Ecto neural progenitor cell (in vitro differentiated cells): ENCODE measurements at places on chromosomes 7 and 10.

DNA sequence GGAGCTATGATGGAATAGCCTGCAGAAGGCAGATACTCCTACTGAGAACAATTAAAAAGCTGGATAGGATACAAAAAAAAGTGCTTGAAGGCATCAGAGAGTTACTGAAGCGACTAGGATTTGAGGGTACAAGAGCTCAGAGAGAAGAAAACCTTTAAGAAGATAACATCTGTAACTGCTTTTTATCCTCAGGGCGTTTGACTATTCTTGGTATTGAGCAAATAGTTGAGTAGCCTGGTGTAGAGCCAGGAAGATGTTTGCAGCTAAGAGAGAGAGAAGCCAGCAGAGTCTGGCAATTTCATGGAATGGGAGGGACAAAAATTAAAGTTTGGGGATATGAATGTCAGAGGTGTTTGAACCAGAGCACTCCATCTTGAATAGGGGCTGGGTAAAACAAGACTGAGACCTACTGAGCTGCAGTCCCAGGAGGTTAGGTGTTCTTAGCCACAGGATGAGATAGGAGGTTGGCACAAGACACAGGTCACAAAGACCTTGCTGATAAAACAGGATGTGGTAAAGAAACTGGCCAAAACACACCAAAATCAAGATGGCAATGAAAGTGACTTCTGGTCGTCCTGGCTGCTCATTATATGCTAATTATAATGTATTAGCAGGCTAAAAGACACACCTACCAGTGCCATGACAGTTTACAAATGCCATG is 428.8 kb downstream of the SH2D4B start:
- DNase-seq = no peak

- DNase-seq = no peak
Observed at GRCh38 chr10:67115972-67116371, 190.1 kb downstream of the LRRTM3 start.

- no peak for DNase-seq
Observed at GRCh38 chr7:1733206-1733907, 63.3 kb downstream of the ELFN1 start.

DNA sequence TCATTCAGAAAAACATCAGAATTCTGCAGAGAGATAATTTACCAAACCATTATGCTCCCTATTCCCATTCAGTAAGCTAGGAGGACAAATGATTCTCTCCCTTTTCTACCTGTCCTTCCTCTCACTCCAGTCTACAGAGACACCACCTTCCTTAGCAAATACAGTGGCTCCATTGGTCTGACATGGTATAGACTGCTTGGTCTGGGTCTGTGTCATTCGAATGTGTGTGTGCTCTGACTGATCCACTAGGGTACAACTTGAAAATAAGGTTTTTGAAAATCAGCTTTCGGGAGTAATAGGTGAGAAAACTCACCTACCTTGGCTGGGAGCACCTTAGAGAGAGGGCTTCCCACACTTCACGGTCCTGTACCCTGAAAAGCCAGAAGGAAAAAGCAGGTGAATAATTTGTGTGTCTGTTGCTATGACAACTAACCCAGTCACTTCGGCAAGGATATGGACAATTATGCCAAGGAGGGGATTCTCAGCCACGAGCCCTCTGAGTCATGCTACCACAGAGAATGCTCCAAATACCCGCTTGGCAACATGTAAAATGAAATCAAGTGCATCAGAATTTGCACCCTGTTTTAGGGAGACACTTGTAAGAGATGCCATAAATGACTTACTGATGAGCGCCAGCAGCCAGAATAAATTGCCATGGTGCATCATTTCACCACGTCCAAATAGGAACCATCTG is 114.5 kb upstream of the PRKCQ start:
- no peak for DNase-seq

- DNase-seq = no peak
Observed at GRCh38 chr7:47556511-47557180, 25.3 kb downstream of the TNS3 start.

DNA sequence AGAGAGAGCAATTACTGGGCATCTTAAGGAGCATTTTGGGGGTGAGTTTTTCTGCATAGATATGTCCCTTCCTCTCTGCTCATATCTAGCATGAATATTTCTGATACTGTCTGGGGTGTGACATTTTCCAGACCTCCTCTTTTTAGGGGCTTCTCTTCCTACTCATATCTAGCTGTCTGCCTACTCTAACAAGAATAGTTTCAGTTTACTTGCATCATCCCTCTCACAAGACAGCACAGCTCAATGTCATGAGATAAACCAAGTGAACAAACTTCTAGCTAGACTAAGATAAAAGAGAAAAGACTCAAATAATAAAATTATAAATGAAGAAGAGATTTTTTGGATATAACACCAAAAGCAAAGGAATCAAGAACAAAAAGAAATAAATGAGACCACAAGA is 419.5 kb upstream of the SORCS1 start:
- no peak for DNase-seq

- no peak for DNase-seq
Observed at GRCh38 chr7:111933609-111934008, 272.6 kb downstream of the DOCK4 start.

DNA sequence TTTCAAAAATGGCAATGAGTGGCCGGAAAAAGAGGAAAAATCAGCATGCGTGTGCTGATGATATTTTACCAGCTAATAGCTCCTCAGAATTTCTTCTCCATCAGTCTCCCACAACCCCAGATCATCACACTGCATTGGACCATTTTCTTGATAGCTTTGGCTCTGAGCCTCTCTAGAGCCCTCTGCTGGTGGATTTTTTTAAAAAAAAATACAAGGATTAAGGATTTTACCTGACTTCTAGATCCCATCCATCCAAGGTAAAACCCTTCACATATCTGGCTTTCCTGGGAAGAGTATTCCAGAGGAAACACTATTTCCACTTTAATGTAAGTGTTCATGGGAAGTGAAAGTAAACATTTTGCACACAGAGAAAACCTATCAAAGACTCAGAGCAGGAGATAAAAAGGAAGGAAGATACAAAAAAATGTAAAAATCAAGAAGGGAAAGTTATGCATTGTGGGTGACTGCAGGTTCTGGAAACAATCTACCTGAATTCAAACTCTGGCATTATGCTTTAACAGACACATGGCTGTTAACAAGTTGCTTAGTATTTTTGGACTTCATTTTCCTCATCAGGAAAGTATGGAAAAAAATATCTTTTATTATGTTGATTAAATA is 380.9 kb downstream of the LRRTM3 start:
- DNase-seq = no peak

DNA sequence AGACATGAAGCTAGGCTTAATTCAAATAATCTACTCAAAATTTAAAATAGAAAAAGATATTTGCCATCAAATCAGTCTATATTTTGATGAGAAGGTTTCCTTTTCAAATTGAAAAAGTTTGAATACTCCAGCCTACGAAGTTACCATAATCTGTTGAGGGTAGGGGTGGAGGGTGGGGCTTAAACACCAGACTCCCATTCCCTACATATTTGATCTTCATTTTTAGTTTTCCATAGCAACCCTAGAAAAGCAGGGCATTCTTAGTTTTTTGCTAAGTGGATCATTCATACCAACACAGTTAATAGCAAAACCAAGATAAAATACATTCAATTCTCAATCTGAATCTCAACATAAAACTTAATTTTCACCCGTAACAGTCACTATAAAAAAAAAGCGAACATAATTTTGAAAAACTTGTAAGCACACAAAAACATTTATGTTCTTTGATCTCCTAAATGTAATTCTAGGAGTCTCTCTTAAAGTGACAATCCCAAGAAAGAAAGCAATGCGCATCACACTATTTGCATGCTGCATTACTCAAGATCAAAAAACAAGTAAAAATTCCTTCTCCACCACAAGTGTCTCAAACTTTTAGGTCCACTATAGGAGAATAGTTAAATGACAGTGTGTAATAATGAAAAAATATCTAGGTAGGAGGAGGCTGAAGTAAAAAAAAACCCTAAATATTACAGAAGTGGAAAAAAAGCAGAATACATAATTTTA is 30.8 kb downstream of the TMEM209 start:
- no peak for DNase-seq

- DNase-seq = no peak
Observed at GRCh38 chr7:134770676-134771075, 8.8 kb upstream of the CALD1 start.

DNA sequence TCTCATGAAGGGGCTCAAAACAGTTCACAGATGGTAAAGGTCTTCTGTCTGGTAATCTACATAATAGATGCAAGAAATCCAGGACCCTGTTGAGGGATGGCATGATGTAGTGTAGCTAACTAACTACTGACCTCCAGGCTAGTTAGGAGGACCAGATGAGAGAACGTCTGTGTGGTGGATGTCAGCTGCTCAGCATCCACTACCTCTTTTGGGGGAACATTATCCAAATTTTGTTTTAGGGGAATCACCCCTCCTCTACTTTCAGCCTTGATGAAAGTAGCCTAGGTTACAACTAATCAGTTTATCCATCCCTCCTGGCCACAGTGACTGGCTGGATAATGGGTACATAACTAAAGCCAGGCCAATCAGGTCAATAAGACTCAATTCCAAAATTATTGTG is 246.0 kb downstream of the RNLS start:
- DNase-seq = no peak

DNA sequence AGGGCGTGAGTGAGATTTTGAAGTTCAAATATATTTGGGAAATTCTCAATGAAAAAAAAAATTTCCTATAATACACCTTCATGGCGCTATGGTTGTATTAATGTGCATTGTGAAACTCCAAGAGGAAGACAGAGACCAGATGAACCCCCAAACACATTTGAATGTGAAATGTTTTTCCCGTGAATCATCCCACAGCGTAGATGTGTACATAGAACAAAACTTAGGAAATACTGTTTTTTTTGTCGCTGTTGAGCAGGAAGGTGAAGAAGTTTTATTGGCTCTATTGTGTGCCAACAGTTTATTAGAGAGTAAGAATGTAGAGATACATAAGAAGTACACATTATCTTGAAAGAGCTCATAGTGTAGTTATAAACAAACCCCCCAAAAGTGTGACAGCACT is 134.0 kb downstream of the KCND2 start:
- DNase-seq = no peak

DNA sequence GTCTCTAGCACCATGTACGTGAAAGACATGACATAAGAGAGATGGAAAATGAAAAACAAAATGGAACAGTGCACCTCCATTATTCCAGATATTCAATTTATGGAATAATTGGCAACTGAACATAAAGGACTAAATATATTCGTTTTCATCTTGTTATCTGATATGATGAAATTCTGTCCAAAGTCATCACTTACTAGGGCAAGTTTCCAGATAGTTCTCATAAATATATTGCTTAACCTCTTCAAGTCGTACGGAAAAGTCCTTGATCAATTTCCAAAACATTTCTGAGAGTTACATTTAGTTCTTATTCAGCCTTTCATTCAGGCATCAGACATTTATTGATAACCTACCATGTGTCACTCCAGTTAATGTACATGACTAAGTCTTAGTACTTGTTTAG is 185.2 kb downstream of the HGF start:
- no peak for DNase-seq

GRCh38 chr7:40097728-40098127 is 36.7 kb downstream of the MPLKIP start:
- no peak for DNase-seq

DNA sequence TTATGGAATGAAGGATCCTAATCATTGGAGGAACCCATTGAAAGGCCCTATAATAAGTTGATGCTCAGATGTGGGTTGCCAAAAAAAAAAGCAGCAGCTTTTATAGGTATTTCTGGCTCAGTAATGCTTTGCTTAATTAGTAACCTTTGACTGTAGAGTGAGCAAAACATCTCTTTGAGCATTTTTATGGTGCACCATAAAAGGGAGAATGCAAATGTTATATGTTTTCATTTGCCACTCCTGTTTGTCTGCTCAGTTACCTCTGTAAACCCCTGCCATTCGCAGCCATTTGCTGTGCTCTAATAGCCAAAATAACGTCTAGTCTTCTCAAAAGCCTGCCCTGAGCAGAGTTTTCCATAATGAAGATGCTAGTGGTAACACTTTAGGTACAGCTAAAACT is 589.1 kb upstream of the FOXK1 start:
- DNase-seq = no peak

- DNase-seq = no peak
Observed at GRCh38 chr7:35819310-35819709, 18.5 kb downstream of the SEPTIN7 start.

DNA sequence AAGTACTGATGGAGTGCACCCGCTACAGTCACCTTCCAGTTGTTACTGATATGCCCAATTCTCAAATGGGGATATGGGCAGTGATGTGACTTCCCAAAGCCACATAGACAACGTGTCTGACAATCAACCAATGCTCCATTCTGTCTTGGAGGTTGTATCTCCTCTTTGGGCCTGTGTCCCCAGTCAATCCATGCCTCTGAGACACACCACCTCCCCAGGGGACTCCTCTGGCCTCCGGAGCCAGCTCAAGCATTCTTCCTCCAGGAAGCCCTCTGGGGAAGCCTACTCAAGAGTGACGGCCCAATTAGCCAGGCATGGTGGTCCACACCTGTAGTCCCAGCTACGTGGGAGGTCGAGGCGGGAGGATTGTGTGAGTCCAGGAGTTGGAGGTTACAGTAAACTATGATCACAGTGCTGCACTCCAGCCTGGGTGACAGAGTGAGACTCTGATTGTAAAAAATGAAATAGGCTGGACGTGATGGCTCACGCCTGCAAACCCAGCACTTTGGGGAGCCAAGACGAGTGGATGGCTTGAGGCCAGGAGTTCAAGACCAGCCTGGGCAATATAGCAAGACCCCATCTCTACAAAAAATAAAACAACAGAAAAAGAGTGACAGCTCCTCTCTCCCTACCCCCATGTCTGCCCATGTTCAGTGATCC is 99.5 kb upstream of the TNRC18 start:
- DNase-seq = no peak

DNA sequence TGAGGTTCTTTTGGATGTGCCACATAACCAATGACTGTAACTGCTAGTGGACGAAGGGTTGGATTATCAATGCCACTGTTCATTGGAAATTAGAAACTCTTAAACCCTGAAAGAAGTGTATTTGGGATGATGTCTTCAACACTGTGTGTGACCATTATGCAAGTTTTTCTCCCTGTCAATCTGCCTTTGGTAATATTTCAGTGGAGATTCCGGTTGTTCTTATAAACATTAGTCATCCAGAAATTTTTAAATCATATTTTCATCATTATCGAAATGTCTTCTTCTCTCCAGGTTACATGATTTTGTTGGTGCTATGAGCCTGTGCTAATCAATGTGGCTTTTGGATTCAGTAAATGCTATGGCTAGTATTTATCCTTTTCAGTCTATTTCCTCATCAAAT is 61.7 kb upstream of the KLF6 start:
- DNase-seq = no peak

DNA sequence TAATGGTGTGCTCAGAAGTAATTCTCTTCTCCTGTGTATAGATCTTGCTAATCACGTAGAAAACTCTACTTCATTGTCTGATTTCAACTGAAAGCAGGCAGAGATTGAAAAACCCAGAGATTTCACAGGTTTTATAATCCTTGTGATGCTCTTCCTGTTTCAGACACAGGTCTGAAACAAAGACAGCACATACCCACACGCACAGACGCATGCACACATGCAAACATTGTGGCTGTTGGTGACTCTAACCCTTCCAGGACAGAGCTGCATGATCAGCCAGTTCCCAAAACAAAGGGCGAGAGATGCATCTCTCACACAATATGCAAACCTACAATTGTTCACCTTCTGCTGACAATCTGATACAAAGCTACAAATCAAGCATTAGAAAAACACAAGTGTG is 11.1 kb upstream of the TFEC start:
- DNase-seq = no peak

GRCh38 chr10:49690698-49691356 is 11.4 kb downstream of the C10orf53 start:
- DNase-seq = no peak

- no peak for DNase-seq
Observed at GRCh38 chr10:20380401-20380800, 516.7 kb downstream of the NEBL start.

GRCh38 chr10:103067484-103067883 is 125.6 kb downstream of the NT5C2 start:
- DNase-seq = no peak
